EL (cell line): ENCODE measurements at places on chromosomes 5 and 9.
A peak's percentile ranks its signal among the peaks of the same experiment; 100 is the strongest.

GRCh38 chr9:126399251-126399650 lies 72.6 kb downstream of the MVB12B start:
- no peak for DNase-seq

DNA sequence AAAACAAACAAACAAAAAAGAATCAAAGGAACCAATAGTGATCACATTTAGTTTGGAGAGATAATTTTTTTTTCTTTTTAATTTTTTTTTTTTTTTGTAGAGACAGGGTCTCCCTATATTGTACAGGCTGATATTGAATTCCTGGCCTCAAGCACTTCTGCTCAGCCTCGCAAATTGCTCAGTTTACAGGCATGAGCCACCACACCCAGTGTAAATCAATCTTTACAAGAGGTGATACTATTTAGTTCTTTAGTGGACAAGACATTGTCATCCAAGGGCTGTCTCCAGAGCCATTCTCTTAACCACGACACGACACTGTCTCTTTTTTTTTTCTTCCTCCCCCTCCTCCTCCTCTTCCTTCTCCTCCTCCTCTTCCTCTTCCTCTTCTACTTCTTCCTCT lies 29.6 kb downstream of the ERAP2 start:
- no peak for DNase-seq

DNA sequence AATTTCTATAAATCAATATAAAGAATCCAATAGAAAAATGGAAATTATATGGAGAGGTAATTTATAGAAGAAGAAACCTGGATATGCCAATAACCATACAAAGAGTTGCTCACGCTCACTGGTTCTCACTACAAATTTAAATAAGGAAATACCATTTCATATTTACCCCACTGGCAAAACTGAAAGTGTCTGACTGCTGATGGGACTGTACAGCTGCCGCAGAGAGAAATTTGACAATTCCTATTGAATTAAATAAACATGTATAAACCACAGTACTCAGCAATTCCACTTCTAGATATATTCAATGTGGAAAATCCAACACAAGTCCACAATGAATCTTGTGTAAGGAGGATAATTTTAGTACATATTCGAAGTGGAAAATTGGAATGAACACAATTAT lies 830.4 kb upstream of the GRAMD2B start:
- no peak for DNase-seq

GRCh38 chr5:155050384-155051019 lies 36.9 kb downstream of the KIF4B start:
- no peak for DNase-seq

DNA sequence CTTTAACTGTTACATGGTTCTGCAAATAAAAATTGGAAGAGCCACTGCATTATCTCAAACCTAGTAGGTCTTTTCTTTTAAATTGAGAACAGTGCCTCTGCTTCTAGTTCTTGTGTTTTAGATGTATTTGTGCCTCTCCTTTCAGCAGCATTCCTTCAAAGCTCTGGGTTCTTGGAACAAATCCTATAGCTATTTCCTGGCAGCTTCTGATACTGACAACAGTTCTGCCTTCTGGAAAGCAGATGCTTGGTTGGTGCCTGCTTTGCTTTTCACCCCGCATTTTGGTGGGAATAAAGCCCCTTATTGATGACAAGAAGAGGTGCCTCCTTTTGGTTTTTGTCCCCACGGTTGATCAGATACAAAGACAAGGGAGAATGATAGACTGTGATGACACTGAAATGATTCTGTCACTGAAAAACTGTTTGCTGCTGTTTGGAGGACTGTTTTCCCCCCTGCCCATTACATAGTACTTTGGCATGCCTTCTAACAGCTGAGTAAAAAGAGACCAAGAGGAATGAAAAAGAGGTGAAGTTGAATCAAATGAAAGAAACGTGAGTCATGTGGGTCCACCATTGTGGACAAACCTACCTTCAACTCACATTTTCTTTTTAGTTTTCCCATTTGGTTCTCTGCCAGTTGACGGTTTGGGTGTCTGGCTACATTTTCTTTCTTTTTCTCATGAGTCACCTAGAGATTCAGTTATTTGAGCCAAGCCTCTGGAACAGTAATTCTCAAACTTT lies 5.6 kb downstream of the PTCD2 start:
- DNase-seq, result peak; percentile 73

DNA sequence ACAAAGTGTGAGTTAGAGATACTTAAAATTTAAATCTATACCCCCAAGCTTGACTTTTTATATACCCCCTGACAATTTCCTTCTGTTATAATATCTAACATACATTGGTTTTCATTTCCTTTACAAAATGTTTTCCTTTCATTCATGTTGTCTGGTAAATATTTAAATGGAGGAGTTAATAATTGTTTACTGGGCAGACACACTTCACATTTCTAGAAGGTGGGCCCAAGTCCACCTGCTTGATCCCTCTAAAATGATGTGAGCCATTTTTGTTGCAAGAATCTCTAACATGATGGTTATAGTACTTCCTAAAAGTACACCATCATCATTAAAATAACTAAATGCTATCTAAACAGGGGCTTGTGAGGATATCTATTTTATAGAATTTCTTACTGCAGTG lies 155.9 kb downstream of the FAM174A start:
- no peak for DNase-seq

DNA sequence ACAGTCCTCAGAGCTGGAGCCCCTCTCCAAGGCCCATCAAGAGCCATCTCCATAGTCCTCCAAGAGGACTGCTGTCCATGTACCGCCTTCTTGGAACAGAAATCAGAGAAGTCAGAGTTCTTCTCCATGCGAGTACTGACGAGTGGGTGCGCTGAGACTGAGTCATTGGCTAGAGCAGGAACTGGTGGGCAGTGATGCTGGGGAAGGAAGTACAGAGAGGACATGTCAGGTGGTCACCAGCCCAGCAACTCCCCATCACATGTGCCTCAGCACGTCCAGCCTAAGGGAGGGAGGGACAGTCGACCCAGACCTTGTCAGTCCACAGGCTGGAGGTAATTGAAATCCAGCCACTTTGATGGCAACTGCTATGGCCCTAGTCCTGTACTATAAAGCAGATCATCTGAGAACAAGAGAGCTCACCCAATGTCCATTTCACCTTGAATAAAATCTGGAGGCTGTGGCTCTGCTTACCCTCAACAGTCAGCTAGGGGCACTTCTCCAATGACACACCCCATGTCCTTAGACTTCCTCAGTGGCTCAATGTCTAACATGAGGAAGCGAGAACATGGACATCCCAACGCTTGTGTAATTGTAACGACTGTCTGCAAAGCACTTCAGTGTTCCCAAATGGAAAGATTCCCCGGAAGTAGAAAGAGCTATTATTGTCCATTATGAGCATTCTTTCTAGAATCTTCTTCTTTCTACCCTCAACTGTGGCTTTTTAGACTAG lies 15.0 kb upstream of the FBP1 start:
- no peak for DNase-seq

DNA sequence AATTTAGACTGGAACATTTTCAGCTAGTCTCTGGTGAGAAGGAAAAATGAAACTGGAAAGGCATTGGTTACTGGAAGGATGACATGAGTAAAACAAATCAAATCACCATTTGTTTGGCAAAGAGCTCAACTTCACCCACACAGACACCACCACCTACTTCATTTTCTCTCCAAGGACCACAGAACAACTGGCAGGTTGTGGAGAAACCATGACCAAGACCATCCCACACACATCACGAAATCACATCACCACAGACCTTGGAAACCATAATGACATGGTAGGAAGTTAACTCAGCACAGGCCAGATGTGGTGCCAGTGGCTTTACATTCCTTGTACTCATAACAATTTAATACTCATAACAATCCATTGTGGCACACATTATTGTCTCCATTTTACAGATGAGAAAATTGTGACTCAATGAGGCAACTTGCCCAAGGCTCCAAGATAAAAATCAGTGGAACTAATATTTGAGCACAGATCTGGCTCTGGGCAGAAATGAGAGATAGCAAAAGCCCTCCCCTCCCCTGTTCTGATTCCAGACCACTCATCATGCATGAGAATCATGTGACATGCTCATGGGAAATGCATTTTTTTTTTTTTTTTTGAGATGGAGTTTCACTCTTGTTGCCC lies 7.5 kb downstream of the OR1K1 start:
- no peak for DNase-seq

GRCh38 chr5:670396-671270 lies 22.5 kb downstream of the TPPP start:
- DNase-seq, result no peak

GRCh38 chr5:124060413-124061067 lies 548.6 kb downstream of the CSNK1G3 start:
- DNase-seq, result no peak

- peak; percentile 97 for DNase-seq
Observed at GRCh38 chr9:115373000-115373709, 255.2 kb upstream of the TNC start.

DNA sequence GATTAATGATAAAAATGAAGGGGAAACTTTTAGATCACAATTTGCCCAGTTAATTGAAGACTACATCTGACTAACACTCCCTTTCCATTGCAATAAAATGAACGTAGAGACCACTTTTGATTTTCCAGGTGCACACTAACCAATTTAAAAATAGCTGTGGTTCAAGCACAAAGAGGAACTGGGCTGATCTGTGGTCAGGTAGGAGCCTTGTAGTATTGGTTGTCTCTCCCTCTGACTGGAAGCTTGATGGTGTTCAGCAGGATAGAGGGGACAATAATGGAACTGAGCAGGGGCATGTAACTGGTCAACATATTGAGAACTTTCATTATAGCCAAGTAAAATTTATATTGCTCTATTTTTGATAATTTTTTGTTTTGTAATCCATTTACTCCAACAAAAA lies 886.8 kb upstream of the SEMA6A start:
- DNase-seq, result no peak

DNA sequence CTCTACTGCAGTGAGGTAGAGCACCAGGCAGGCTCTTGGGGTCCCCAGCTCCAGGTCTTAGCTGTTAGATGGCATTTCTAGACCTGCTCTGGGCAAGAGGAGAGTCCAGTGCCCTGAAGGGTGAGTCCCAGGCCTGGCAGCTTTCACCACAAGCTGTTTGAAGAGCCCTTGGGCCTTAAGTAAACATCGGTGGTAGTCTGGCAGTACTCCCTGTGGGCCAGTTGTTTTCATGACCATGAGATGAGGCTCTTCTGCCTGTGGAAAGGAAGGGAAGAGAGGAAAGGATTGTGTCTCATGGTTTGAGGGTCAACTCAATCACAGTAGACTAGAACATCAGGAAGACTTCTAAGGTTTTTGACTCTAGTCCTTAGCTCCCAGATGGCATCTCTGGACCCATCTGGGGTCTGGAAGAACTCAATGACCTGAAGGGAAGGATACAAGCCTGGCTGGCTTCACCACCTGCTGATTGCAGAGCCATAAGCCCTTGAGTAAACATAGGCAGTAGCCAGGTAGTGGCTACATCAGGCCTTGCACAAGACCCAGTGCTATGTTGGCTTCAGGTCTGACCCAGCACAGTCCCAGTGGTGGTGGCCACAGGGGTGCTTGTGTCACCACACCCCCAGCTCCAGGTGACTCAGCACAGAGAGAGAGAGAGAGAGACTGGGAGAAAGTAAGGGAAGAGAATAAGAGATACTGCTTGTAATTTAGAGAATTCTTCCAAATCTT lies 114.3 kb upstream of the PCSK5 start:
- DNase-seq, result no peak

DNA sequence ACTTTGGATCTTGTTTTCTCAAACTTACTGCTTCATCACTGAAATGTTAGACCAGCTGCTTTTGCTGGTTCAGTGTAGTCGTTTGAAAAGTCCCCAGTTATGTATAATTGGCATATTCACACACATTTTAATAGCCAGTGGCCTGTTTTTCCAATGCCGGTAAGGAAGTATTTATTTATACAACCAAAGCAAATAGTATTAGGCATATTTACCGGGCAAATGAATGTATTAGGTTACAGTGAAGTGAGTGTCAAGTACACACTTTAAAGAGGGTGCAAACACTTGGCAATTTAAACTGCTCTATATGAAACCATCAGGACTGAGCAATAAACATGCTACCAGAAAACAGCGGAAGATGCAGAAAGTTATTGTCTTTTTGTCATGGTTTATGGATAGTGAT lies 242.9 kb downstream of the MCTP1 start:
- no peak for DNase-seq

- peak; percentile 17 for DNase-seq
Observed at GRCh38 chr5:35248843-35249780, 18.8 kb upstream of the PRLR start.

GRCh38 chr5:122030251-122030650 lies 47.8 kb downstream of the LOX start:
- no peak for DNase-seq

DNA sequence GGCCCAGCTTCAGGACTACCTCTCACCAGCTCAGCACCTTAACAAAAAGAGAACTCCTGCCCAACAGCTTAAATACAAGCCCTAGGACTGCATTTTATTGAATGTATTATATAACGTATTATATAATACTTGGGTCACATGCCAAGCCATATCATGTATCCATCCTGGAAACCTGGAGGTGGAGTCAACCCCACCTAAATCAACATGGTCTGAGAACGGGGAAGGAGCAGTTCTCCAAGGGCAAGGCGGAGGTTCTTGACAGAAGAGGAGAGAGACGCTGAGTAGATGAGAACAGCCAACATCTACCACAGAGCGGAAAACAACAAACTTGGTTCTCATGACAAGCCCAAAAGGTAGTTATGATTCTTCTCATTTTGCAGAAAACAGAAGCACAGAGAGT lies 163.4 kb downstream of the FGF18 start:
- DNase-seq, result no peak

GRCh38 chr5:156219483-156220005 lies 107.4 kb upstream of the SGCD start:
- no peak for DNase-seq

DNA sequence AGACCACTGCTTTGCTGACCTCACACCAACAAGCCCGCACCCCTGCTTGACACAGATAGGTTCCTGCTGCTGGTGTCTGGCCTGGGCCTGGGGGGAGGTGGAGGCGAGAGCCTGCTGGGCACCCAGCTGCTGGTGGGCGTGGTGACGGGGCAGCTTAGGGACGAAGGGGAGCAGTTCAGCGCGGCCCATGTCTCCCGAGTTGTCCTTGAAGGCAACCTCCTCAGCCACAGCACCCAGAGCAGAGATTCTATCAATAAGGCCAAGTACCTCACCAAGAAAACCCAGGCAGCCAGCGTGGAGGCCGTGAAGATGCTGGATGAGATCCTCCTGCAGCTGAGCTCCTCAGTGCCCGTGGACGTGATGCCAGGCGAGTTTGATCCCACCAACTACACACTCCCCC lies 313.3 kb downstream of the NR2F1-AS1 start:
- no peak for DNase-seq

- peak; percentile 25 for DNase-seq
Observed at GRCh38 chr9:98215821-98216220, 23.4 kb upstream of the CORO2A start.

DNA sequence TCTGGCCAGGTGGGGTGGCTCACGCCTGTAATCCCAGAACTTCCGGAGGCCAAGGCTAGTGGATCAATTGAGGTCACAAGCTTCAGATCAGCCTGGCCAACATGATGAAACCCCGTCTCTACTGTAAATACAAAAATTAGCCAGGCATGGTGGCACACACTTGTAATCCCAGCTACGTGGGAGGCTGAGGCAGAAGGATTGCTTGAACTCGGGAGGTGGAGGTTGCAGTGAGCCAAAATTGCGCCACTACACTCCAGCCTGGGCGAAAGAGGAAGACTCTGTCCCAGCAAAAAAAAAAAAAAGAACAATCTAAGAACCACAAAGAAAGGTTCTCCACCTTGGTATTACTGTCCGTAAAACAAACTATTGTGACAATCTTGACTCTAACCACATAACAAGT lies 9.7 kb downstream of the MYO10 start:
- no peak for DNase-seq

- peak; percentile 83 for DNase-seq
Observed at GRCh38 chr5:142446131-142446959, 121.5 kb upstream of the SPRY4 start.

GRCh38 chr9:124869986-124870560 lies 8.1 kb downstream of the ARPC5L start:
- DNase-seq, result peak; percentile 51
